Stimulated activated CD4-positive, alpha-beta T cell treated with anti-CD3 and anti-CD28 coated beads, Interleukin-2, amount 100 ng/mL, for 48 hours (primary cell): ENCODE measurements at places on chromosomes 11 and 22.

- DNase-seq: no peak
These were observed 30.5 kb upstream of the PPP2R1B start for GRCh38 chr11:111796696-111797095.

GRCh38 chr22:20807315-20807752 lies 33.4 kb downstream of the SERPIND1 start:
- no peak for DNase-seq

GRCh38 chr22:31637447-31637890 lies 24.5 kb downstream of the PISD start:
- DNase-seq: no peak

DNA sequence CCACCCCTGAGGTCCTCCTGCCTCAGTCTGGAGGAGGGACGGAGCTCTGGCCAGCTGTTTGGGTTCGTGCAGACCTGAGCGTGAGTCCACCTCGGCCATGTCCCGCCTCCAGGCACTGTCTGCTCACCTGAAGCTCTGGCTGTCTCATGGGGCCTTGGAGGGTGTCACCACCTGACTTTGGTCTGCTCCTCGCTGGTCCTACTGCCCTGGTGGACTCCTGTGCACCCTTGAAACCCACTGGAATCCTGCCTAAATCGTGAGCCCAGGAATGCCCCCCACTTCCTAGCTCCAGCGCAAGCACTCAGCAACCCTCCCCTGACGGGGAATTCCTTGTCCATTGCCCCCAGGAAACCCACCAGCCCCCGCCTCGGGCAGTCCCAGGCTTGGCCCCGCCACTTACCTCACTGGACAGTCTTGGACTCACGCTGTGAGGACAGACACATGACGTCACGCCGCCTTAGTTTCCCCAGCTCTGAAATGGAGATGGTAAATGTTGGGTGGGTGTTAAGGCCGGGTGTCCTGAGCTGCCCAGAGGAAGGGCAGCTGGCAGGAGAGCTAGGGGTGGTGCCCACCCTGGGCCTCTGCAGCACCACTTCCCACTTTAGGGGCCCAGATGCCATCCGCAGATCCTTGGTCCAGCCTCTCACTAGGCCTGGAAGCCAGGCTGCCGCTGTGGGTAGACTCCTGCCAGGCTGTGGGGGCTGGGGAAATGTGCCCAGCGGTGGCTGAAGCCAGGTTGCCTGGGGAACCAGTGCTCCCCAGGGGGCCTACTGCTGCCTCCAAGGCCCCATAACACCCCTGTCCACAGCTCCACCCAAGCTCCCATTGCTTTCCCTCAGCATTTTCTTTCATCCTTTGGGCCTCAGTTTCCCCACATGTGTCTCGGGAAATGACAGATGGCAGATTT lies 18.2 kb upstream of the TBX1 start:
- DNase-seq: no peak

GRCh38 chr22:41517172-41518047 lies 26.9 kb downstream of the POLR3H start:
- DNase-seq: peak; percentile 45

DNA sequence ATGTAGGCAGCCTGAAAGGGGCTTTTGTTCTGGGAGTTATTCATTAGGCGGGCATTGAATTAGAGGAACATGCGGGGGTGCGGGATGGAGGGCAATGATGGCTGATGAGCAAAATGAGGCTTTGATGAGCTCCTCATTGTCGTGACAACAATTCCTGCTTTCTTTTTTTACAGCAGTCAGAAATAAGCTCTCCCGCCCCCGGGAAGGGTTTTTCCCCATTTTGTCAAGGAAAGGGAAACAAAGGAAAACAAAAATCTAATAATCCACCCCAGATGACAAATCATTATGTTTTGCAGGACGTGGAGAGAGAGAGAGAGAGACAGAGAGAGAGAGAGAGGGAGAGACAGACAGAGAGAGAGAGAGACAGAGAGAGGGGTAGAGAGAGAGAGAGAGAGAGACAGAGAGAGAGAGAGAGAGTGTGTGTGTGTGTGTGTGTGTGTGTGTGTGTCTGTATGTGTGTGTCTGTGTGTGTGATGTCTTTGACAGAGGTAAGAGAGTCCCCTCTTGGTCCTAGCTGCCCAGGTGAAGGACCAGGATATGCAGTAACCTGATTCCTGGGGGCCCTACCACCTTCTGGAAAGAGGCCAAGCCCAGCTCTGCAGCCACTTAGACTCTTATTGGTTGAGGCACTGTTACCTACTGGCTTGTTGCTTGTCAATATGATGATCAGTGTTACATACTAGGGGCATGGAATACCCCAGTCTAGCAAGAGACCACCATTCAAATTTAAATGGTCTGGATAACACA lies 46.7 kb upstream of the PARVA start:
- DNase-seq: no peak

DNA sequence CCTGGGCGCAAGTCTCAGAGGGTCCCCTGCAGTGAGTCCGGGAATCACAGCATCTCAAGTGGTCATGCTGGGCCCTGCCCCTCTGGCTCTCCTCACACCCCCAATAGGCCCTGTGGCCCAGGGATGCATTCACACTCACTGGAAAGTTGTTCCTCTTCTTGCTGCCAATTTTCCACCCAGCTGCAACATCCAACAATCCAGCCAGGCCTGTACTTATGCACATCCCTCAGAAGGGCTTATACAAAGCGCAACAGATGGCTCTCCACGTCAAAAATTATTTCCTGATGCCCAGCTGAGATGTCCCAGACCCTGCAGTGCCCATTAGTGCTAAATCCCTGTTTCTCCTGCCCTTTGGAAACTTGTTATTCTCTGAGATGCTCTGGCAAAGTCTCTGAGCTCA lies 407.8 kb upstream of the NARS2 start:
- DNase-seq: no peak
